ENCODE measurements at places on chromosomes 3 and 15. TPM values are rescaled to one million over a fixed set of nuclear protein-coding genes. Genes with fewer than 3 reads are reported as not detected.

- no peak for DNase-seq
Measured at GRCh38 chr3:71536376-71536965, 47.1 kb downstream of the FOXP1 start.

DNA sequence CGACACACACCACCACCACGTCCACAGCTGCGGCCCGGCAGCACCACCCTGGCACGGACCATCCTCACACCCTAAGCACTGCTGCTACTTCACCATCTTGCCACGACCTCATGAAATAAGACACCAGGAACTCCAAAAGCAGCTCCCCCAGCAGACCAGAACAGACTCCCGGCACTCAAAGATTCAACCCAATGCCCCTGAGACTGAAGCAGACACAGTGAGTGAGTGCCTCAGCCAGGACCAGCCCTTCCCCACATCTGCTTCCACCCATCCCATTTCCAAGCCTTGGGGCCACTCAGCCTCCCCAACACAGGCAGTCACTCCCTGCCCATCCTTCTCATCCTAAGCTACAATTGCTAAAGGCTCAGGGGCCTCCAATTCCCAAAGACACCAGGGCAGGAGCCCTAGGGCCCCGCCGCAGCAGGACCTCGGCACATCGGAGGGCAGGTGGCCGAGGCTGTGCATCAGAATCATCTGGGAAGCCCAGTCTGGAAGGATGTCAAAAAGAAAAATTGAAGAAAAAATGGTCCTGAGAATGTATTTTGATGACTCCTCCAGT is 18.4 kb upstream of the OCA2 start:
- no peak for DNase-seq

DNA sequence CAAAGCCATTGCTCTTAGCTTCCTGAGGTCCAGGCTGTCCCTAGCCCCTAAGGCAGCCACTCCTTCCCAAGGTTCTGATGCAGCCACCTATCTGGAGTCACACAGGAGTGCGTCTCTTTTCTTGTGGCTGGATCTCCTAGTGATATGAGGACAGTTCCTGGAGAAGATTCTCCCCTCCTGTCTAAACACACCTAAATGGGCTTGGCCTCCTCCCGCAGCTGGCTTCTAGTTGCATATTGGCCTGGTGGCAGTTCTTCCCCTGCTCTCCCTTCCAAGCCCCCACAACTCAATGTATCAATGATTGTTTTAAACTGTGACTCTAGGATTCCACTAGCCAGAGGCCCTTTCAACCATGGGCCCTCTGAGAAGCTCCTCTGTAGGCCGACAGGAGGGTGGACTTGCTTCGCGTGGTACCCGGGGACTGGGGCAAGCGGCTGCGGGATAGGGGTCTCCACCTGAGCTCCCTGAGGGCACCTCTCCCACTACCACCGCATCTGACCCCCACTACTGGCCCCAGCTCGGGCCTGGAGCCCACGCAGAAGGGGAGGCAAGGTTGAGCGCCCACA is 1.4 kb downstream of the ITGA11 start:
- DNase-seq: no peak

- DNase-seq: no peak
Measured at GRCh38 chr3:13420045-13420830, at the start of gene NUP210. Gene NUP210, minus strand, starts transcription at chr3:13420322. Its CDS starts 96 bp downstream, at chr3:13420226.

DNA sequence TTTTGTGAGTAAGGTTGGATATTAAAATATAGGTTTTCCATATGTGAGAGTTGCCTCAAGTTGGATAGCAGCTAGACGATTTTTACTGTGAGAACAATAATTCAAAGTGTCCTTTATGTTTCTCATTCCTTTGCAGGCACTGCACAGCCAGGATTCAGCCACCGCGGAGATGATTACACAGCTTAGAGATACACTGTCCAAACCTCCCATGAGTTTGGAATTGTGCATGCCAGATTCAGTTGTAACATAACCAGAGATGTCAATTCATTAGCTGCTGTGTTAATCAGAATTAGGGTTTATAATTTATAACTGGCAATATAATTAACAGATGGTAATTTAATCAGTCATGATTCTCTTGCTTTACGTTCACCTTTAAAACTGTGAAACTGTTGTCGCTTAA is 132.3 kb downstream of the GABRB3 start:
- DNase-seq: no peak

- no peak for DNase-seq
Measured at GRCh38 chr3:40414270-40414669, 27.3 kb downstream of the ENTPD3 start.

DNA sequence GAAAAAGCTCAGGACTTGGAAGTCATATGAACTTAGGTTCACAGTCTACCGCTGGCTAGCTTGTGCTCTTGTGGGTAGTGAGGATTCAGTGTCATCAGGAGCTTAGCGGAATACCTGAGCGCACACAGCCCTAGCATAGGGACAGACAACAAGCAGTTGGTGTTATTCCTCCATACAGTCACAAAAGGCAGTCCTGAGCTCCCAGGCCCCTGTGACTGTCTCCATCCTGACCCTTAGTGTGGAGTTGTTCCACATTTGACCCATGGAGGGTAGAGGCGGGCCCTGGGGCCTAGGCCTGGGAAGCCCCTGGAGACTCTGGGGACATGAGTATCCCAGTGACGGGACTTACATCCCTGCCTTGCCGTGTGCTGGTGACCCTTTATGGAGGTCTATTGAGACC is 131.5 kb upstream of the PLXNA1 start:
- DNase-seq: no peak

DNA sequence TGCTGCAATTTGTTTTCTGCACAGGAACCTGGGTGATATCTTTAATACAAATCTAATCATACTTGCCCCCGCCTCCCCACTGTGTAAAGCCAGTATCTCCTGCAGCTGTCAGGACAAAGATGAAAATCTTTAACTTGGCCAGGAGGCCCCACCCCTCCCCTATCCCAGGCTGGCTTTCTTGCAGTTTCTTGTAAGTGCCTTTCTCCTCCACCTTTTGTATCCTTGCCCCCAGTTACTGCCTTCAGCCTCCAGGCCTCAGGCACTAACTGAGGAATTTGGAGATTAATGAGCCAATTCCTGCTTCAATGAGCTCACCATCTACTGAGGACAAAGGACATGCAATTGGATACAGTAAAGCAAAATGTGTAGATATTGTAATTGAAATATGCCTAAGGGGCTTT is 6.5 kb downstream of the GCSAM start:
- no peak for DNase-seq

The LRRC2 gene
- polyA plus RNA-seq: 0.51 TPM

The PCBP4 gene
- 25.2 TPM for polyA plus RNA-seq

The CPA3 gene
- not detected for polyA plus RNA-seq

The ALPK3 gene
- 0.33 TPM for polyA plus RNA-seq

Data from keratinocyte (primary cell).